Subcutaneous adipose tissue (tissue), 4 donors: ENCODE measurements at places on chromosomes 6 and 20. TPM values are rescaled to one million over a fixed set of nuclear protein-coding genes. Genes with fewer than 3 reads are reported as not detected.

The RGS17 gene
- 2.4 TPM for total RNA-seq

The TPD52L1 gene
- total RNA-seq: 30.5 TPM

The SEMG1 gene
- total RNA-seq: not detected

The APCDD1L gene
- total RNA-seq: not detected

The CCN2 gene
- 81.9 TPM for total RNA-seq

The BPIFB2 gene
- not detected for total RNA-seq

The FLRT3 gene
- not detected for total RNA-seq

The PRPH2 gene
- 0.34 TPM for total RNA-seq

The RAB22A gene
- 21.4 TPM for total RNA-seq

The E2F3 gene
- 9.4 TPM for total RNA-seq

The CLPSL1 gene
- total RNA-seq: not detected

The REPS1 gene
- total RNA-seq: 47.3 TPM

The DSE gene
- 129 TPM for total RNA-seq

The SLC17A1 gene
- not detected for total RNA-seq

The DCDC2 gene
- 0.51 TPM for total RNA-seq

The FERMT1 gene
- 0.16 TPM for total RNA-seq

The ADGRF1 gene
- not detected for total RNA-seq

The WFDC13 gene
- not detected for total RNA-seq

The FUT9 gene
- total RNA-seq: not detected

The ZC2HC1B gene
- total RNA-seq: not detected

The HSD17B8 gene
- total RNA-seq: 13.6 TPM

The ZNF334 gene
- total RNA-seq: 1.5 TPM

The PROKR2 gene
- total RNA-seq: not detected

The LIN28B gene
- total RNA-seq: not detected

The EEF1A1 gene
- 8,602 TPM for total RNA-seq

The JAG1 gene
- 83.2 TPM for total RNA-seq

The TPX2 gene
- 4.4 TPM for total RNA-seq

The TBX18 gene
- total RNA-seq: 21.9 TPM

The MMUT gene
- total RNA-seq: 30.5 TPM

The EEF1A2 gene
- total RNA-seq: not detected

The GFOD1 gene
- total RNA-seq: 30.9 TPM
